ENCODE measurements at places on chromosomes 5 and 9.

DNA sequence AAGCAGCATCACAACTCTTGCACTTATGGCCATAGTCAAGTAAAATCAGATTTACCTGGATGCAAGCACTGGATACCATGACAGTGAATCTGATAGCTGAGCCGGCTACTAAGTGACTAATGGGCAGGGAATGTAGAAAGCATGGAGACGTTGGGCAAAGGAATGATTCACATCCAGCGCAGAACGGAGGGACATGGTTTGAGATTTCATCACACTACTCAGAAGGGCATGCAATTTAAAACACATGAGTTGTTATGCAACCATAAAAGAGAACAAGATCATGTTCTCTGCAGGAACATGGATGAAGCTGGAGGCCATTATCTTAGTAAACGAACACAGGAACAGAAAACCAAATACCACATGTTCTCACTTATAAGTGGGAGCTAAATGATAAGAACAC lies 169.1 kb upstream of the PIK3R1 start:
- no peak for DNase-seq

GRCh38 chr9:113427629-113428028 lies 17.1 kb downstream of the C9orf43 start:
- DNase-seq: no peak

GRCh38 chr5:51734677-51735076 lies 351.4 kb downstream of the ISL1 start:
- no peak for DNase-seq

DNA sequence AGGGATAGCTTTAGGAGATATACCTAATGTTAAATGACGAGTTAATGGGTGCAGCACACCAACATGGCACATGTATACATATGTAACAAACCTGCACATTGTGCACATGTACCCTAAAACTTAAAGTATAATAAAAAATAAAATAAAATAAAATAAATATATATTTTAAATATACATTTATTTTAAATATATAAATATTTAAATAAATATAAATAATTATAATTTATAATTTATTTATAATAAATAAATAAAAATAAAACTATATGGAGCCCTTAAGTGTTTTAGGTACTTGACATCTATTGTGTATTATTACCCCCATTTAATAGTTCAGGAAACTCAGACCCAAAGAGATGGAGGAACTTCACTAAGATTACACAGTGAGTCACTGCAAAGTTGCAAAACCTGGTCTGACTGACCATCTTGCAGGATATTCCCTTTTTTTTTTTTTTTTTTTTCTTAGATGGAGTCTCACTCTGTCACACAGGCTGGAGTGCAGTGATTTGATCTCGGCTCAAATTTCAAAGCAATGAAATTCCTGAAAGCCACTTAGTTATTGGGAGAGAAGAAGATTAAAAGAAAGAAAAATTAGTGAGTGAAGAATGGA lies 5.8 kb upstream of the C5orf52 start:
- DNase-seq: no peak

DNA sequence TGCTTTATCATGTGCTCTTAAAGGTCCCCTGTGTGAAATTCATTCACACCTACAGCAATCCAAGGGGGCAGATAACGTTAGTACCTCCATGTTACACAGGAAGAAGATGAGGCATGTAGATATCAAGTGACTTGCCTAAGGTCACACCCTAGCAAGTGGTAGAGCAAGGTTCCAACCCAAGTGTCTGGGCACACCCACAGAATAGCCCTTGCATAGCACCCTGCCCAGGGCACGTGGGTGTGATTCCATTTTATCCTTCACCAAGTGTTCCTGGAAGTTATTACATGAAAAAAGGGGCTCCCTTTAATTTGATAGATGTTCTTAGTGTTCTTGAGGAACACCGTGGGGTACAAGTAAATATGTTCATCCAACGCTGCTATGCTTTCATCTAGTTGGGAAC lies 4.9 kb downstream of the TMEM171 start:
- no peak for DNase-seq

DNA sequence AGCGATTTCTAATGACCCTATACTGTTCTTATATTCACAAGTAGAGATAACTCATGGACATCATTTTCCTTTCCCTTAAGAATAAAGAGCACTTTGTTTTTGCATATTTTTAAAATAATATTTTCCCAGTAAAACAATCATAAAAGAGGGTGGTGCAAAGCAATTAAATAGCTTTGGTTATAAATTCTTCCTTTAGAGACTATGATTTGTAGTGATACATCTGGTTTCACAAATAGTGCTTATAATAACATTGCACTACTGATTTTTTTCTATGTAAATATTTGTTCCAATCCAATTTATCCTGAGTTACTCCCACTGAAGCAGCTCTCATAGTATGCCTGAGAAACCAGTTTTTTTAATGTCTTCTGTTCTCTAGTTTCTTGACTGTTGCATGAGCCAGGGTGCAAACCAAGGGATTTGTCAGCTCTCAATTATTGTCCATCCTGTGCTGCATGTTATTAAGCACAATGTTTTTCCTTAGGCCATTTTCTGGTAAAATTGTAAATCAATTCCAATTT lies 74.7 kb downstream of the LURAP1L start:
- no peak for DNase-seq

GRCh38 chr5:90366948-90367347 lies 42.6 kb downstream of the CETN3 start:
- no peak for DNase-seq

- no peak for DNase-seq
These were observed 373.3 kb downstream of the ARHGEF28 start for GRCh38 chr5:73999297-73999696.

Measured in right kidney (tissue), 9 donors.